ENCODE measurements at places on chromosomes 7 and 10.

- DNase-seq, result no peak
Measured at GRCh38 chr7:129748356-129749109, 137.0 kb downstream of the NRF1 start.

GRCh38 chr10:72850861-72851260, 42.7 kb upstream of the OIT3 start:
- DNase-seq, result no peak

GRCh38 chr7:29453021-29453420, 110.6 kb upstream of the PRR15 start:
- no peak for DNase-seq

DNA sequence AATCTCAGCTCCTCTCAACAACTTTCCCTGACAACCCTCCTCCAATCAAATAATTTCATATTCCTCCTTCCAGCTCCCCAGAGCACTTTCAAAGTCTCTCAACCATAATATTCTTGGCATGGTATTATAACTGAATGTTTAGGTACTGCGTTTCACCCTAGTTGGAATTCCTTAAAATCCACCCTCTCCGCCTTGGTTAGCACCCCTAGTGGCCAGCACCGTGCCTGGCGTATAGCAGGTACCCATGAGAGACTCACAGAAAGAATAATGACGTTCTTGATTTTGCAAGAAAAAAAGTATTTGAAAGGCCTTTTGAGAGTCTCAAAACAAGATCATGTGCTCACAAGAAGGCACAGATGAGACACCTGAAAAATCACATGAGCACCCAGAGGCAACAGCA, 50.9 kb downstream of the GLI3 start:
- no peak for DNase-seq

- DNase-seq, result no peak
Measured at GRCh38 chr7:28125431-28126409, 54.9 kb downstream of the JAZF1 start.

DNA sequence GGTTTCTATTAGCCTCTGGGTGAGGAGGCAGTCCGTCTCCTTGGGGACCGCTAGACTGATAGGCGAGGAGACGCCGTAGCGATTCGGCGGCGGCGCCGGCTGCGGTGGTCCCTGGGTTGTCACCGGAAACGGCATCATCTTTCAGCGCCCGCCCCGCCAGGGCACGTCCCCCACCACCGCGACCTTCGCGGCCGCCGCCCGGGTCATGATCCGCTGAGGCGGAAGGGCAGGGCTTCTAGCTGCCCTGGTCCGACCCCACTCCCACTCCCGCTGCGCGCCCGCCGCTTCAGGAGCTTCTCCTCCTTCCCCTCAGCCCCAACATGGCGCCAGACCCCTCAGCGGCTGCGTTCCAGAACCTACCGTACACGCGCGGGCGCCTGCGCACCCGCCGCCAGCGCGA, at the start of gene PAPOLB:
TSS of gene PAPOLB (minus strand) at position 358 of the 400 bp plus-strand sequence. CDS start at position 138, 220 bp downstream.
- DNase-seq, result no peak

All from NCI-H146 (cell line).